ENCODE measurements at places on chromosomes 12 and 14.

DNA sequence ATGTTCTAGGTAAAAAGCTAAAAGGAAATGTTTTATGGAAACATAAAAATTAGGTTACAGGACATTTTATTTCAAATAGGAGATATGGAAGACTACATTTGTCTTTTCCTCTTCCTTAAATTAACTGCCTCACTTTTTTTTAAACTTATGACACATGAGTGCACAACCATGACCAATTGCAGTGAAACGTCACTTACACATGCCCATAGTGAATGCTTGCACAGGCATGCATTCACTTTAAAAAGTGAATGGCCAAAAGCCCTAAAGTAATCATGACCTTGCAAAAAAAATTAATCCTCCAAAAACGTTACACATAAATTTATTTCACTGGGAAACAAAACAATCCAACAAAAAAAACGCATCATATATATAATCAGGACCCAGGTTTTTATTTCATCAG lies 343.2 kb upstream of the TMTC1 start:
- DNase-seq, result no peak

- DNase-seq, result peak; percentile 48
These were observed 6.1 kb downstream of the CCDC184 start for GRCh38 chr12:48189331-48190125.

GRCh38 chr14:34554540-34555250 lies 15.2 kb upstream of the EAPP start:
- DNase-seq, result no peak

DNA sequence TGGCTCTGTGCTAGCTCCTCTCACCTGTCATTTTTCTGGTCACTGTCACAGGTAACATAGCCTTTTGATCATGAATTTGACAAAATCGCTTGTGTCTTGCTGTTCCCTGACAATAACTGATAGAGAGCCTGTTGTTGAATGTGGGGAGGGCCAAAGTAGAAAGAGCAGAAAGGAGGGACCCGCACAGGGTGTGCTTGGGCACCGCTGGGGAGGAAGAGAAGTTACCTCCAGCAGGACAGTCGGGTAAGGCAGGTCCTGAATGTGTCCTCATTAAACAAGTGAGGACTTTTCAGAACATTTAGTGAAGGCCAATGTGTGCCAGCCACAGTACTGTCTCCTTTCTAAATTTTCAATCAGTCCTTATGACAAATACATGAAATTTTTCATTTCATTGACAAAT lies at the start of gene RNASE12:
TSS of gene RNASE12 (minus strand) at position 142 of the 400 bp plus-strand sequence. CDS start 653 bp downstream, outside the sequence.
- DNase-seq, result no peak

DNA sequence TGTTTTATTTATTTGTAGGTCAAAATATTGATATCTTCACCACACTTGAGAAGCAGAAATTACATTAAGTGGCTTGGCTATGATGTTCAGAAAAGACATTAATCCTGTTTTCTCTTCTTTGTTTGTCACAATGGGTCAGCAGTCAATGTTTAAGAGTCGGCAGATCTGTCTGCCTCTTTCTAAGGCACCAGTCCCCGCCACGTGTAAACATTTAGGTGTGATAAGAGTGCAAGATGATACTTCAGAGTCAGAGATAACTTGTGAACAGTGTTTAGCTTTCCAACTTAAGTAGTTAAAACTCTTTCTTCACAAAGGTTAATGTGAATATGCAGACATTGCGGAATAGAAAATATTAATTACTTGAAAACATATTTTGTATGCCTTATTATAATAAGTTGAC lies 160.9 kb downstream of the OTOGL start:
- DNase-seq, result no peak

GRCh38 chr12:124740691-124741137 lies 123.0 kb downstream of the SCARB1 start:
- DNase-seq, result no peak

DNA sequence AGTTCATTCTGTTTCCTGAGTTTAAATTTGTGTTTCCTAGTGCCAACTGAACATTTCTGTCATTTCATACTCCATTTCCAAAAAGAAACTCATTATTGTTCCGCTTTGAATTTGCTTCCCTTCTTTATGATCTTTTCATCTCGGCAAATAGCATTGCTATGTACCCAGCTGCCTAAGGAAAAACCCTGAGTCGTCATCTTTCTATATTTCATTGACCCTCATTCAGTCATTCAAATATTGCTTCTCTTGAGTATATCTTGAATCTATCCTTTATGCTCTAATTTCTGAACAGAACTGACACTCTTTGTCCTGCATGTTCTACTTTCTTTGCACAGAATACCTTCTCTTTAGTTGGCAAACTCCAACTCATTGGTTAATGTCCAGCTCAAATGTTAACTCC lies 35.9 kb downstream of the ADIPOR2 start:
- DNase-seq, result no peak

DNA sequence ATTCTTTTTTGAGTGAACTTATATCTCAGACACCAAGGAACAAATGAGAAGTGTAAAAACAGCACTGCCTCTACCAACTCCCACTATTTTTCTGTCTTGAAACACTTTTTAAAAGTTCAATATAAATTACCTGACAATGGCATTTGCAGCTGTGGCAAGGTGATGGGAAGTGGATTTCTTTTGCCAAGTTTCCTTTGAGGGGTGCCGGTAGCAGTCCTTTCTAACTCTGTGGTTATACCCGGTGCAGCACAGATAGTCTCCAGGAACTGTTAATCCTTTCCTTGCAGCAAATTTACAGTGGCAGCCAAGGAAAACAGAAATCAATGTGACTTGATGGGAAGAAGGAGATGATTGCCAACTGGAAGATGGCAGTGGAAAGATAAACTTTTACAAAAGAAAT lies 243.7 kb downstream of the BCAT1 start:
- no peak for DNase-seq

DNA sequence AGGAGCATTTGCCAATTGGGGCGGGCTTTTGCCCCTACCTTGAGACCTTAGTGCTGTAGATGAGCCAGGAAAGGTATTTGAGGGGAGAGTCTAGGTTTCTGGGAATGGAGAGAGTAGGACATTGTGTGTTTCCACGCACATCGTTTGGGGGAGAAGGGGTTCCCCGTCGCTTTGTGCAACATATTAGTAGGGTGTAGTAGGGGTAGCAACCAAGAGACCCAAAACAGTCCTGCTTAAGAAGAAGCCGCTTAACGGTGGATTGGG lies 694 bp upstream of the PTGES3 start:
- no peak for DNase-seq

Measured in activated CD4-positive, alpha-beta T cell treated with anti-CD3 and anti-CD28 coated beads for 1 hour (primary cell).